NCI-H1417 (cell line): ENCODE measurements at places on chromosomes 6 and 20.

- DNase-seq, result no peak
Observed at GRCh38 chr20:33437141-33437911, 6.2 kb downstream of the SNTA1 start.

- no peak for DNase-seq
Observed at GRCh38 chr6:6711832-6712448, 123.4 kb downstream of the LY86 start.

DNA sequence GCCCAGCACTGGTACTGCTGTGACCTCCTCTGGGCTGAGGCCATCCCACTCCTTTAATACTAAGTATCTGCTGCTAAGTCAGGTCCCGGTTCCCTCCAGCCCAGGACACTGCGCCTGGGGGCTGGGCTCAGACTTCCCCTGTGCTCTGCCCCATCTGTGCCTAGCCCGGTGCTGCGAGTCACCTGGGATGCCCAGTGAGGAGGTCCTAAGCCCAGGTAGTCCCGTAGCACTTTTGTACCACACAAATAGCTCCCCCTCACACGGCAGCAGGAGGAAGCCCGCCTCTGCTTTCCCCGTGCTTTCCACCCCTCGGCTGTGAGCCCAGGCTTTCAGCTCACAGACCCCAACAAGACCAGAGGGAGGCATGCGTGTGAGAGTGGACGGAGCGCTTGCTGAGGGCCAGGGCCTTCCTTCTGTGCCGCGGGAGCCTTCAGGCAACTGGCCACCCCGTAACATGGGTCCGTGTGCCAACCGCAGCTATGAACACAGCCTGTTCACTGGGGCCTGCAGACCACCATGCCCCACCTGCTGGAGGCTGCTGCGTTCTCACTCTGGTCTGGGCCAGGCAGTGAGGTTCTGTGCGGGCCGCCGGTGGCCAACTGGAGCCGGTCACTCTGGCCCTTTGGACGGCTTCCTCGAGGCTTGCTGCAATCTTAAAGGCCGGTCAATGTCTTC, 79.9 kb upstream of the MPC1 start:
- no peak for DNase-seq

DNA sequence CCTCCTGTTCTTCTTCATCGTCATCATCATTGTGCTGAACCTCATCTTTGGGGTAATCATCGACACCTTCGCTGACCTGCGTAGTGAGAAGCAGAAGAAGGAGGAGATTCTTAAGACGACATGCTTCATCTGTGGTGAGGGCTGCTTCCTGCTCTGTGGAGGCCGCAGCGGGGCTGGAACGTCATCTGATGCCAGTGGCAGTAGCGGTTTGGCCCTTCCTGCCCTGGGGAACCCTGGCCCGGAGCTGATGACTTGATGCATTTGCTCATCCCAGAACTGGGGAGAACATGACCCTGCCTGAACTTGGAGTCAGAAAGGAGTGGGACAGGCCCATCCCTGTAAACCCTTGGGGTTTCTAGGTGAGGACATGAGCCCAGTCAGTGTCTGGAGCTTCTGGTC, 18.7 kb downstream of the UQCC2 start:
- no peak for DNase-seq

GRCh38 chr6:42790549-42791181, 8.8 kb downstream of the BICRAL start:
- DNase-seq, result peak; percentile 19

GRCh38 chr6:34672657-34673043, 23.9 kb downstream of the ILRUN start:
- DNase-seq, result no peak

DNA sequence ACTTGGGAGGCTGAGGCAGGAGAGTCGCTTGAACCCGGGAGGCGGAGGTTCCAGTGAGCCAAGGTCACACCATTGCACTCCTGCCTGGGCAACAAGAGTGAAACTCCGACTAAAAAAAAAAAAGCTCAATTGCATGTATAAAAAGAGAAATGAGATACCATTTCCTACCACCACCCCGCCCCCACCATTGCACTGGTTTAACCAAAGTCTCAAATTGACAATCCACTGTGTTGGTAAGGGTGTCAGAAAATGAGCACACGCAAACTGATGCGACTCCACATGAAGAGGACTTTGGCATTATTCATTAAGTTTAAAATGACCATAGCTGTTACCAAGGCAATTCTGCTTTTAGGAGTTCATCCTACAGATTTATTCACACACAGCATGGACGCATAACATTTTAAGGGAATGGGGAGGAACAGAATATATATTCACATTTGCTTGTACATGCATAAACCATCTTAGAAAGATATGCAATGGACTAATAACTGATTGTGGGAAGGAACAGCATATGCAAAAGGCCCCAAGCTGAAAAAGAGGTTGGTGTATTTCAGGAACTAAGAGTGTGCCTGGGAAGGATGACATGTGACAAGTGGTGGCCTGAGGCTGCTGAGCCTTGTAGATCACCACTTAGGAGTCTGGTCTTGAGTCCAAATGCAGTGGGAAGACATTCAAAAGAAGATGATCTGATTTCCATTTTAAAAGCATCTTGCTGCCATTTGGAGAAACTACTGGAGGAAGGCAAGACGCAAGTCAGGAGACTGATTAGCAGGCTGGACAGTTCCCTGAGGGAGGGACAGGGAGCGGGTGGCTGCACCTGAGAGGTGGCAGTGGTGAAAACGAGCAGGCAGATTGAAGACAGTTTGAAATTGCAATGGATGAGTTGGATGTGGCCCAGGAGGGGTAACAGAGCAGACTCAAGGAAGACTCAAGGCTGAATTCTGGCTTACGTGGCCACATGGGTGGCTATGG, 37.2 kb upstream of the PTPN1 start:
- no peak for DNase-seq

- DNase-seq, result no peak
Observed at GRCh38 chr6:121285041-121285440, 49.2 kb downstream of the TBC1D32 start.

DNA sequence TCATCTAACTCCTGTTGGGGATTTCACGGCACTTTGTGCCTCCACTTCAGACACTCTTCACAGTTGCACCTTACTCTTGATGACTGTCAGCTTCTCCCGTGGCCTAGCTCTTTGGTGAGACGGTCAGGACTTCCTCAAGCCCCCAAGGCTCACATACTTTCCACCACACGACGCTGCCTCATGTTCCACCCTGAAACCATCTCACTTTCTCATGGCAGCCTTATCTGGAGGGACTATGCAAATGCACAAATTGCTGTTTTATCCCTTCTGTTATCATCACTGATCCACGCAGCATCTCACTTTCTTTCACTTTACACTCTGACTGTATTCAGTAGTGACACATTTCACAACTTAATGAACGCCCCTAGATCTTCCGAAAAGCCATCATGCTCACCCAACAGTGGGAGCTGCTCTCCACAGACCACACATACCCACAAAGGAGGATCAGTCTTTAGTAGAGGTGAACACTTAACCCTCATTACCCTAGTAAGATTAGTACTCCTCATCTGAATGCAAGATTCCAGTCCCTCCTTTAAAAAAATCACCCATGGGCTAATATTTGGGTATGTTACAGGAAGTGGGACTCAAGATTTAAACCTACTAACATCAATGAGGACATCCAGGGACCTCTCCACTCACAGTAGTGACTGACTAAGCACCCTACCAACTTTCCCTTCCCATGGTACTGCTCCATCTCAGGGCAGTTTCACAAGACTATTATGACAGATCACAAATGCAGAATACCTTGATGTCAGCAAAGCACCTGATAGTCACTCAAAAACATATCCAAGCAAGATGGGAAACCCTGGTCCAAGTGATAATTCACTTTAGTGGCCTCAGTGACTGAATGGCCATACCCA, 35.4 kb downstream of the FYN start:
- DNase-seq, result no peak

GRCh38 chr6:20770773-20771172, 236.5 kb downstream of the CDKAL1 start:
- no peak for DNase-seq

GRCh38 chr6:153108315-153108714, 22.8 kb downstream of the RGS17 start:
- DNase-seq, result no peak

DNA sequence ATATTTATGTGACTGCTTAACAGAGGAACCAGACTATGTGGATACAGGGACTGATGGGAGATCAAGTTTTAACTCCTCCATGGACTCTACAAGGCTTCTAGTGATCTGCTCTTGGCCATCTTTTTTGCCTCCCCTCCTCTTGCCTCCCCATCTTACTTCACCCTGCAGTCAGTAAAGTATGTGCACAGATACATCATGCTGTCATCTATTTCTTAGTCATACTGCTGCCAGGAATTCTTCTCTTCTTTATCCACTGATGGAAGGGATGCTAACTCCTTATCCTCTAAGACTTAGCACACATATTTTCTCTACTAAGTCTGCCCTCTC, 27.6 kb upstream of the FAM83C start:
- DNase-seq, result no peak

DNA sequence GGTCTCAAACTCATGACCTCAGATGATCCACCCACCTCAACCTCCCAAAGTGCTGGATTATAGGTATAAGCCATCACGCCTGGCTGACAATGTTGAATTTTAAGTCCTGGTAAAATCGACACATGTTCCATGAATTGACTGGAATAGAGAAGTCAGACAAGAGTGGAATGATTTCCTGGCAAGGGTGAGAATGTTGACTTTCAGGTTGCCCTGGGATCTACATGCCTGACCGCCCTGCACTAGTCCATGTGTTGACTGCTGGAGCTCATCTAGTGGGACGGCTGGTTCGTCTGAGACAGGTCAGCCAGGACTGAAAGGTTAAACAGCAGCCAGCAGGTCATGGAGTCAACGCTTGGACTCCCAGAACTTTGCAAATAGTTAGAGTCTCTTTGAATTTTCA, 88.8 kb downstream of the SASH1 start:
- no peak for DNase-seq
